ENCODE measurements at places on chromosomes 7 and 10.

DNA sequence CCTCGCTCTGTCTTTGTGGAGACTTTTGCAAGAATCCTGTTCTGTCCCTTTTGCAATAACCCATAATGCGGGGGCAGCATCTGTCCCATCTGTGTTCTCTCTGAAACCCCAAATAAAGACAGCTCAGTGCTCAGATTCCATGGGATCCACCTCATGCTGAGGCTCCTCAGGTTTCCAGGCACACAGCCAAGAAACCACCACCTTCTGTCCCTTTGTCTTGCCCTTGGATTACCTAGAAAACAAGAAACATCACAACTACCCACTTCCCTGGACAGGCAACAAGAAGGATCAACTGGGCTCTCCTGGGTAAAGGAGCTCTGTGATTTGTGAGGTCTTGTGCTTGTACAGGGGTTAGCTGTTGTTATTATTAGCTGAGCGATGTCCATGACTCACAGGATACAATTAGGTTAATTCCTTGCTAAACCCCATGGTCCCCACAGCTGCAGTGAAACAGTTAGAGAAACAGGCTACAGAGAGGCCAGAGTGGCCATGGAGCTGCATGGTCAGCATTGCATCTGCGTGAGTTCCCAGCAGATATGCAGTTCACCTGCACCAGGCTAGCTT, 50.2 kb downstream of the CXCL12 start:
- no peak for DNase-seq

DNA sequence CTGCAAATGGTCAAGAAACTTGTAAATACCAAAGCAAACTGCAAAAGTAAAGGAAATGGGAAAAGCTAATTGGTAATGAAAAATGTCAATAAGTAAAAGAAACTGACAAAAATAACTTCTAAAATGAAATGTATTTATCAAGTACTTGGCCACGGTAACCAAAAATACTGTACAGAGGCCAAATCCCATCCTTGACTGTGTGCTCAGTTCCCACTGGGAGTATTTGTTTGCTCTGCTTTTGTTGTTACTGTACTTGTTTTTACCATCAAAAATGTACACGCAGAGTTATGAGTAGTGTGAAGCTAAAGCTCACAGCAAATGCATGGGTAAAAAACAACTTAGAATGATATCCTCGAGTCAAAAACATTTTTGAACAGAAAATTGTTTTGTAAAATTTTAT, 31.1 kb downstream of the ENKUR start:
- no peak for DNase-seq

- no peak for DNase-seq
Observed at GRCh38 chr10:104043185-104043830, 42.4 kb downstream of the COL17A1 start.

- no peak for DNase-seq
Observed at GRCh38 chr7:65975814-65976445, 6.1 kb downstream of the GUSB start.

- DNase-seq = no peak
Observed at GRCh38 chr7:134067164-134067563, 60.0 kb upstream of the LRGUK start.

GRCh38 chr10:124224331-124225028, 131.1 kb upstream of the CHST15 start:
- DNase-seq = no peak

- DNase-seq = no peak
Observed at GRCh38 chr10:24485304-24485703, 238.4 kb downstream of the ARHGAP21 start.

- no peak for DNase-seq
Observed at GRCh38 chr7:121547544-121548092, 151.5 kb upstream of the FAM3C start.

DNA sequence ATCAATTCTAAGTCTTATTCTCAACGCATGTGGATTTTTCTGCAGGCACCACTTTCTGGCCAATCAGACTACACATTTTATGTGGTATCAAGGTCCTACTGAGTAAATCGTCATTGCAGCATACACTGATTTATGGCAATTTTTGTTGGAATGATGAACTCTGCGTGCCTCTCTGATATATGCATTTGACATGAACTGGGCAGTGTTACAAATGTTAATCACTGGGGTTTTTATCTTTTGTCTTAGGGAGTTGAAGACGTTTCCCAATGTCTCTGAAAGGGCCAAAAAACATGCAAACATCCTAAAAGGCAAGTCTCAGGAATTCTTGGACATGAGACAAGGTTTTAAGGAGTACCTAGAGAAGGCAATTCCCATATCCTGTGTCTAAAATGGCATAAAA, 809.5 kb upstream of the CELF2 start:
- no peak for DNase-seq
